ENCODE measurements at places on chromosomes 7 and 10.

GRCh38 chr10:80471001-80471400 is 16.9 kb downstream of the TSPAN14 start:
- no peak for DNase-seq

GRCh38 chr7:21355406-21355874 is 72.4 kb upstream of the SP4 start:
- DNase-seq, result no peak

- DNase-seq, result no peak
Observed at GRCh38 chr10:17199351-17199804, 2.1 kb downstream of the TRDMT1 start.

GRCh38 chr7:92647652-92648051 is 57.5 kb upstream of the FAM133B start:
- DNase-seq, result no peak

- no peak for DNase-seq
Observed at GRCh38 chr10:21912625-21913024, 90.9 kb downstream of the DNAJC1 start.

DNA sequence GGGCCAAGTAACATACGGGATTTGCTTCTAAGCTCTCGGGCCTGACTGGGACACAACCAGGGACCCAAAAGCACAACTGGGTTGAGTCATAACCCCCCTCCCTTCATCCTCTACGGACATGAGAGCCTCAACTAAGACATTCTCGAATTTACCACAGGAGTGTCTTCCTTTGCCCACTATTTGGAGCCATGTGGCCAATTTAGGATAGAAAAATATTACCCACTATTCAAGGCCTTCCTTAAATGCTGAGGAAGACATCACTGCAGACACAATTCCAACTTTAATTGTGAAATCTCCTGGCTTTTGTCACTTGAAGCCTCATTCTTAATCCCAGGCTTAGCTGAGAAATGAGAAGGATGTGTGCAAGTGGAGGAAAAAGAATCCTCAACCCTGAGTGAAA is 11.8 kb downstream of the CTBP2 start:
- DNase-seq, result no peak

DNA sequence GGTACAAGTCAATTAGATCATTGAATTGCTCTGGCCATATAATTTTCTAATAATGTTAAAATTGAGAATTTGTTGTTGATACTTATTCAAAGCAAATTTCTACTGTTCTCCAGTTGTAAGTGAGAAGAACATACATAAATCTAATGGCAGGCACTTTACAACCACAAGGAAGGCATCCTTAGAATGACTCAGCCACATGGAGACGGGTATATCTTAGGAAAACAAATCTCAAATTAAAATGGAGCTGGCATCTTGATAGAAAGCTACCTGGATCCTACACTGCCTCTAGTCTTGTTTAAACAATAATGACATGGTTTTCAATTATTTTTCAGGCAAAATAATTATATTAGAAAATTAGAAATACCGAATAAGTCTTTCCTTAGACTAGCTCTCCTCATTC is 1183.7 kb upstream of the SORCS1 start:
- no peak for DNase-seq

- DNase-seq, result no peak
Observed at GRCh38 chr7:144437370-144438191, 34.1 kb upstream of the NOBOX start.

DNA sequence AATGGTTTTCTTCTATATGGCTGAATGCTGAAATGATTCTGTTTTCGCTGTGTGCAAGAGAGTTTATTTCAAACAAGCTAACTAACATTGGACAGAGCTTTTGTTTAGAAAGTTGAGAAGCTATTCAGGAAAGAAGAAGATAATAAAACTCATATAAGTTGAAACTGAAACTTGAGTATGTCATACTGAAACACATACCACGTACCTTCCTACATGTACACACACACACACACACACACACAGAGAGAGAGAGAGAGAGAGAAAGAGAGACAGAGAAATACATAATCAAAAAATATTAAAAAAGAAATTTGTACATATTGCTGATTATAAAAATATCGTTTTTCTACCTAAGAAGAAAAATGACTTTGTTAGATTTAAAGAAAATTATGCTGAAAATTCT is 561.9 kb upstream of the KCND2 start:
- DNase-seq, result no peak

- no peak for DNase-seq
Observed at GRCh38 chr10:83357004-83357403, 782.3 kb upstream of the GHITM start.

GRCh38 chr7:41907444-41907843 is 204.6 kb upstream of the INHBA start:
- no peak for DNase-seq

GRCh38 chr7:157514306-157514705 is 177.5 kb downstream of the DNAJB6 start:
- DNase-seq, result no peak
